ENCODE measurements at places on chromosomes 6 and 20. TPM values are rescaled to one million over a fixed set of nuclear protein-coding genes. Genes with fewer than 3 reads are reported as not detected.

- DNase-seq: no peak
These were observed 113.9 kb downstream of the ALDH8A1 start for GRCh38 chr6:134835993-134836392.

DNA sequence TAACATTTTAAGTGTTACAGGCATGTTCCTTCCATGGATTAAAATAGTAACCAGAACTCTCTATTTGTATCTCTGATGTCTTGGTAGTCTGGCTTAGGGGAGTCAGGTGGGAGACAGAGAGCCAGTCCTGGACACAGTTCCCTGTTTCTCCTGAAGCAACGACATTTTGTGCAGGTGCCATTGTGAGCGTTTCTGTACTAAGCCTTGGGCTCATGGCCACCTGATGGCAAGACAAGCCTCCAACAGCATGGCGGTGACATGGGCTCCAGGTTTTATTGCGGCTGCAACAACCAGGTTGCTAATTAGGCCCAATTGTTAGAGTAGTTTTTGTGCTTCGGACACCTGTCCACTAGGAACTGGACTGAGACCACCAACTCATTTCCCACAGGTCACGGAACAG, 105.3 kb downstream of the PRDM13 start:
- no peak for DNase-seq

- DNase-seq: no peak
These were observed 10.4 kb upstream of the FOXP4 start for GRCh38 chr6:41535766-41536165.

- DNase-seq: no peak
These were observed 159.1 kb downstream of the ZDHHC14 start for GRCh38 chr6:157539900-157540752.

DNA sequence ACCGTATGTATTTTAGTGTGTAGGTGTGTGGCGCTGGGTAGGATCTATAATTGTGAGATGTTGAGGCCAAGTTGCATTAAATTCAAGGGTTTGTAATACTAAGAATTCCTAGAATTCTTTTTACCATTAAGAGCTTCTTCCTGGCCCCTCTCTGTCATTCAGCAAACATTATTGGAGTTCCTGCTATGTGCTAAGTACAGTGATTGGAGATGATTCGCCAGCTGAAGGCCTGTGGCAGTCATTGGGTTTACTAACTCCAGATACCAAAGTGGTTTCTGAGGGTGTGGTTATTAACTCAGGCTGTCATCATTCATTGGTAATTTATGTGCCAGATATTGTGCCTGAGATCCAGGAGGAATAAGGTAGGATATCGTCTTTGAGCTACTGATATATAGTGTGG, 167.1 kb downstream of the LAMA2 start:
- DNase-seq: no peak

DNA sequence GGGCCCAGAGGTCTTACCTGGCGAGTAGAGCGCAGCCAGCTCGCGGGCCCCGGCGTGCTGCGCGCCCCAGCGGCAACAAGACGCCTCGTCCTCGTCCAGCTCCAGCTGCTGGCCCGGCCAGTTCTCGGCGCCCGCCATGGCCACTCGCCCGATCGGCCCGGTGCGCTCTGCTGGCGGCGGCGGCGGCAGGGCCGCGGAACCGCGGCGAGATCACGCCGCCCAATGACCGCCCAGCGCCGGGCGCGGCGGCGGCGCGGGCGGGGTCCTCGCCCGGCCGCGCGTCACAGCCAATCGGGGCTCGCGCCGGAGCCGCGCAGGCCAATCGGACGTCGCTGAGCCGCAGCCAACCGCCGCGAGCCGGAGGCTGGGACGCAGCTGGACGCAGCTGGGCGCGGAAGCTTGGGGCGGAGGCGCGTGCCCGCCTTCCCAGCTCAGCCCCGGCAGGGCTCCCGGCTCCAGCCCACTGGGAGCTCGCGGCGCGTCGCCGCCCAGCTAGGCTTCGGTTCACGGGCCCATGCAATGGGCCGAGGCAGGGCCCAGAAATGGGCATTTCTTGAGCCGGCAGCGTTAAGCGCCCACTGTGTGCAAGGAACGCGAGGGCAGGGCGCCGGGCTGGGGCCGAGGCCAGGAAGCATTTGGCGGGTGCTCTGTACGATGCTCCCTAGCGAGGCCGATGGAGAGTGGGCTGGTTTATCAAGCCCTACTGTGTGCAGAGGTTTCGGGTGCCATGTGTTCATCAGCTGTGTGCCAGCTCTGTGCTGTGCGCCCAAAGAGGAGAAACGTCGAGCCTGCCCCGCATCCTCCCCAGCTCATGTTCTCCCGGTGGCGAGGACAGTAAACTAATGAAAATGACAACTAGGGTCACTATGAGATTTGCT, at the start of gene PEDS1:
TSS of gene PEDS1 (minus strand) at position 224 of the 878 bp plus-strand sequence. CDS start at position 138, 86 bp downstream.
- DNase-seq: peak; percentile 97

DNA sequence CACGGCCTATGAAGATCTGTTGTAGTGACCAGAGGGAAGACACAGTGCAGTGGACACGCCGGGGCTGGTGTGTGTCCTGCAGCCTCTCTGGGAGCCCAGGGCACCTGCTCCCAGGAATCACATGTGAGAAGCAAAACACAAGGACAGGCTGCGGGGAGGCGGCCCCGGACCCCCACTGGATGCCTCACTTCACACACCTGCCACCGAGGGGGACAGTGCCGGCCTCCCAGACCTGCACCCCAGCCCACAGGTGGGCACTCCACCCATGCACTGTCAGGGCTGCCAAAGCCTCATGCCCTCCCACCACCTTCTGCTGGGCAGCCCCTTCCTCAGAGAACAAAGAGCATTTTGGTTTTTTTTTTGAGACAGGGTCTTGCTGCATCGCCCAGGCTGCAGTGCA, 27.4 kb downstream of the FRMD1 start:
- DNase-seq: no peak

- peak; percentile 71 for DNase-seq
These were observed at the start of gene DDR1 for GRCh38 chr6:30883685-30884520. DDR1 (plus strand) TSS chr6:30884519; CDS start chr6:30888730, 4,211 bp downstream.

- DNase-seq: no peak
These were observed 256.1 kb upstream of the RUNX2 start for GRCh38 chr6:45072016-45072415.

DNA sequence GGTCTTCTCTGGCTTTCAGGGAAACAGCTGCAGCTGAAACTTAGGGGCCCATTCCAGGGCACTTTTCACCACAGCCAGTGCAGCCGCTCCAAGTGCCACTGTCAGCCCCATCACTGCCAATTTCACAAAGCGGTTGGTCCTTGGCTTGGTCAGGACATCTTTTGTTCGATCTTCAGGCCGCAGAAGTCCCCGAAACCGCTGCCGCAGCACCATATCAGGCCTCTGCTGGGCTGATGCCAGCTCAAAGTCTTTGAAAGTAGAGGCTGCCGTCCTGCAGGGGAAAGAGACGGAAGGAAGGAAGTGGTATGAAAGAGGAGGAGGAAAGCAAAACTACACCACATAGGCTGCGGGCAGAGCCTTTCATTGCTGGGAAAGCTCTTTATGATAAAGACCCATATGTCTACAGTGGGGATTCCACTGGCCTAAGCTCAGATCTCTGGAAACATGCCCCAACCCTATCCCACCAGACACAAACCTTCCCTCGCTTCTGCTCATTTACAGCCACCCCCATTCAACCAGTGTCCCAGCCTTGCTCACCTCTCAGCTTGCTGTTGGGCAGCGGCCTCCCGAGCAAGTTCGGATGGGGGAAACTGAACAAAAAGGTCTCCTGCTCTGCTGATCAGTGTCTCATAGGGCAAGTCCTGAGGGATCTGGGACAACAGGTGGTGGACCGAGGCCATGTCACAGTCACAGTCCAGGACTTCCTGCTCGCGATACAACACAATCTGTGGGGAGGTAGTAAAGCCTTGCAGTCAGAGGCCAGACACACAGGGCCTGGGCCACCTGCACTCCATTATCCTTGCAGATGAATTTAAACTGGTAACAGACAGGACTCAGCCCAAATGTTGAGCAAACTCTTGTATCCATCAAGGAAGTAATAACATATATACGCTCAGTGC, 23.5 kb downstream of the TBC1D20 start:
- no peak for DNase-seq

DNA sequence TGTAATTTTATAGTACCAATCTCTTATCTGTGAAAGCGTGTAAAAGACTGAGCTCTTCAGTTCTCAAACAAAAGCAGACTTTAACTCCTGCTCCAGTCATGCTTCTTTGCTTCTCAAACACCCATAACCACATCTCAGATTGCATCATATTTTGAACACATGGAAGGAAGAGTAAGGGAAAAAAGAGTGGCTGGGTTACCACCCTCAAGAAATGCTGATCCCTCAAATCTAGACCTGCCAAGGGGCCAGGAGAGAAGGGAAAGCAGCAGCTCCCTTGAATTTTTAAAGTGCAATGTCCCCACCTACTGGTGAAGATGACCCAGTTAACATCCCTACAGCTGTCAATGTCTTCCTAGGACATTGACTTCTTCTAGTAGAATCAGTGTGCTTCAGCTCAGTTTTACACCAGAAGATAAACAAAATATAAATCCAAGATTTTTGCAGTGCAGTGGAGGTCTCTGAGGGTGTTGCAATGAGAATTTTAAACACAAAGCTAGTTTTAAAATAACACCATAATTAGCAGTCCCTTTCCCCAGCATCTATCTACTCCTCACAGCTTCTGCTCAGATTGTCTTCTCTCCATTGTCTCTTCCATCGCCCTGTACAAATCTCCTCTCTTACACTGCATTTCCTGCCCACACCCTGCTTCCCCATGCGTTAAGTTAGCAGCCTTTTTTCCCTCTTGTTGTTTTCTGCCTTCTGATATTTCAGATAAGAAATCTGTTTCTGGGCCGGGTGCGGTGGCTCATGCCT, 22.6 kb upstream of the HLA-DQB2 start:
- no peak for DNase-seq

DNA sequence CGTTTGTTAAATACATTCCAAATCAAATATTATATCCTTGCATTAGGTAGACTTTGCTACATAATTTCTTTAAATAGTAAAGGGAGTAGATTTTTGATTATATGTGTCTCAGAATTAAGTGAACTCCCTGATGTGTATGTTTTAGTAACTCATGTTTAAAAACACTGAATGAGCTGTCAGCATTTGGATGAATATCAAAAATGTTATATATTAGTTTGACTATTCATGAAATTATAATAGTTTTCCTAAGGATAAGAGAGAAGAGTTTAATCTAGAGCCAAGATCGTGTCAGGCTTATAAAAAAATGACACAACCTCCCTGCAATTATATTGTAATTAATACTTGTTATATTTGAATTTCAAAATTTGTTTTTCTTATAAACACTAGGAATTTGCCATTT, 195.2 kb downstream of the COL19A1 start:
- no peak for DNase-seq

- no peak for DNase-seq
These were observed 416.1 kb upstream of the CITED2 start for GRCh38 chr6:139790527-139790926.

The MOCS1 gene
- 2.6 TPM for total RNA-seq

The MLN gene
- not detected for total RNA-seq

The BTN1A1 gene
- not detected for total RNA-seq

The GTSF1L gene
- not detected for total RNA-seq
